Spinal cord (tissue), 10 donors: ENCODE measurements at places on chromosomes 5 and 9.

DNA sequence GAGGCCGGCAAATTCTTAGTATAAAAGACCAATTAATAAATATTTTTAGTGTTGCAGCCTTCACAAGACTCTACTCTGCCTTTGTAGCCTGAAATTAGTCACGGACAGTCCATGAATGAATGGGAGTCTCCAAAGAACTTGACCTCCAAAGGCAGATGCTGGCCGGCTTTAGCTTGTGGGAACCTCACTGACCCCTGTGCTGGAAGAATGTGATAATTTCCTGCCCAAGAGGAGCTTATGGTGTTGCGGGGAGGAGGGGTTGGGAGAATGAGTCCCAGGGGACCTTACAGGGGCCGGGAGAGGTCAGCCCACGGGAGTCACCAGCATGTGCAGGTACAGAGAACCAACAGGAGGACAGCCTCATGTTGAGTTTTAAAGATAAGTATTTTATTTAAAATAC lies 143.1 kb downstream of the IRX2 start:
- no peak for DNase-seq

DNA sequence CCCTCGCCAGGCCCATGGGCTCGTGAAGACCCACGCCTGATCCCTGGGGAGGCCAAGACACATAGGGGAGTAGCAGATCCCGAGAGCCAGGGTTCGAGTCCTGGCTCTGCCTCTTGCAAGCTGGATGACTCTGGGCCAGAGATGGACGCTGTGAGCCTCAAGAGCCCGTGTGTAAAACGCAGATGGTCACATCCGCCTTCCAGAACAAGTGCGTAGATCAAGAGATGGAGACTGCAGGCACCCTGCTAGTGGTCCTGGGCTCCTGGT lies 8.2 kb downstream of the ST6GALNAC4 start:
- no peak for DNase-seq

GRCh38 chr5:123460296-123460729 lies 37.1 kb upstream of the CEP120 start:
- DNase-seq: no peak

GRCh38 chr9:93254061-93254481 lies 70.1 kb downstream of the WNK2 start:
- DNase-seq: no peak

- no peak for DNase-seq
Observed at GRCh38 chr5:130017173-130017572, 112.9 kb downstream of the CHSY3 start.

GRCh38 chr9:105711867-105712266 lies 17.5 kb downstream of the TMEM38B start:
- DNase-seq: no peak

GRCh38 chr5:132466433-132467286 lies 23.9 kb downstream of the IRF1 start:
- no peak for DNase-seq

DNA sequence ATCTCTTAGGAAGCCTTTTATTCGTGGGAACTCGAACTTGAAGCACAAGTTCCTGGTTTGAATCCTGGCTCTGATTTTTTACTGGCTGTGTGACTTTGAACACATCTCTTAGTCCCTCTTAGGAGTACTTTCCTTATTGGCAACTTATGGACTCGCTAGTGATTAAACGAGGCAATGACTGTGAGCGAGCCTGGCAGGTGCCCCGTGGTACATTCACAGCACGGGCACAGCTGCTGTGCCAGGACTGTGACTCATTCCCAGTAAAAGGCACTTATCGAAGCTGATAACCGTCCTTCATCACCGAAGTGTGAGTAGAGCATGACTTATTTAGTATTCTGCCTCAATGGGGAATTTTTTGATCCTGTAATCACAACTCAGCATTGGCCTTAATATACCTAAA lies 22.7 kb downstream of the CFAP90 start:
- DNase-seq: no peak

DNA sequence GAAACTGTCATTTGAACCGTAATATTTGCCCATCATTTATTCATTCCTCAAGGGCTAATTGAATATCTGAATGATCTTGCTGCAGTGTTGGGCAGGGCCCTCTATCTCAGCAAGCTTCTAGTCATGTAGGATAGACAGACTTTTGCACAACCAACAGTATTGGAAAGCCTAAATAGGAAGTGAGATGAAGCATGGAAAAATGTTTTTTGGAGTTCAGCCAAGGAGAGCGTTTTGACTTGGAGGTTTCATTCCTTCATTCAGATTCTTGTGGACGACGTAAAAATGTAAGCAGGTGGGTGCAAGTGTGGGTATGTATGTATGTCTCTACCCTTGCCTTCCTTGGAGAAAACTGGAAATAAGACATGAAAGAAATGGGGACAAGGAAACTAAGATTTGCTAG lies 15.5 kb downstream of the DAPK1 start:
- no peak for DNase-seq

GRCh38 chr5:88602584-88602983 lies 280.4 kb downstream of the MEF2C start:
- DNase-seq: no peak

GRCh38 chr9:105299190-105299854 lies 54.9 kb downstream of the SLC44A1 start:
- no peak for DNase-seq

- DNase-seq: no peak
Observed at GRCh38 chr9:34446468-34446891, 11.9 kb downstream of the FAM219A start.

DNA sequence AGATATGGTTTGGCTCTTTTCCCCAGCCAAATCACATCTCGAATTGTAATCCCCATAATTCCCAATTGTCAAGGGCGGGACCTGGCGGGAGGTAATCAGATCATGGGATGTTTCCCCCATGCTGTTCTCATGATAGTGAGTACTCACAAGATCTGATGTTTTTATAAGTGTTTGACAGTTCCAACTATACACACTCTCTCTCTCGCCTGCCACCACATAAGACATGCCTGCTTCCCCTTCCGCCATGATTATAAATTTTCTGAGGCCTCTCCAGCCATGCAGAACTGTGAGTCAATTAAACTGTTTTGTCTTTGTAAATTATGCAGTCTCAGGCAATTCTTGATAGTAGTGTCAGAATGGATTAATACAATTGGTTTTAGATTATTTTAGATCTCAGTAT lies 475.7 kb upstream of the CYLC2 start:
- DNase-seq: no peak

DNA sequence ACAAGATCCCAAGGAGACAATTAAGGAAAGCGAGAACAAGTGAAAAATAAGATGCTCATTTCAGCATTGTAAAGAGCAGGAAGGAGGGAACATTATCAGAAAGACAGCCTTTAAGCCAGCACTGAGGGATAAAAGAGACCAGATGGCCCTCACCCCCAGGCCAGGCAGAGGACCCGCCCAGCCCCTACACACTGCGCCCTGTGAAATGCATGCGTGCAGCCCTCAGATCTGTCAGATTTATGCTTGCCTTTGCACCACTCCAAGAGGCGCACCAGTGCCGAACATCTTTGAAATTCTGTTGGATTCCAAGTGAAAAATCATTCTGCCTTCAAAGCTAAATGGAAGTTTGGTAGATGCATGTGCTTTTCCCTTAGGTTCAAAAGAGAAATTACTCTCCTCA lies 378.0 kb downstream of the MLLT3 start:
- peak; percentile 61 for DNase-seq
